ENCODE measurements at places on chromosomes 13 and 19.

- no peak for DNase-seq
These were observed 549.6 kb downstream of the FGF9 start for GRCh38 chr13:22220151-22221135.

GRCh38 chr19:47790398-47790814, 11.9 kb downstream of the SELENOW start:
- DNase-seq: peak; percentile 51

DNA sequence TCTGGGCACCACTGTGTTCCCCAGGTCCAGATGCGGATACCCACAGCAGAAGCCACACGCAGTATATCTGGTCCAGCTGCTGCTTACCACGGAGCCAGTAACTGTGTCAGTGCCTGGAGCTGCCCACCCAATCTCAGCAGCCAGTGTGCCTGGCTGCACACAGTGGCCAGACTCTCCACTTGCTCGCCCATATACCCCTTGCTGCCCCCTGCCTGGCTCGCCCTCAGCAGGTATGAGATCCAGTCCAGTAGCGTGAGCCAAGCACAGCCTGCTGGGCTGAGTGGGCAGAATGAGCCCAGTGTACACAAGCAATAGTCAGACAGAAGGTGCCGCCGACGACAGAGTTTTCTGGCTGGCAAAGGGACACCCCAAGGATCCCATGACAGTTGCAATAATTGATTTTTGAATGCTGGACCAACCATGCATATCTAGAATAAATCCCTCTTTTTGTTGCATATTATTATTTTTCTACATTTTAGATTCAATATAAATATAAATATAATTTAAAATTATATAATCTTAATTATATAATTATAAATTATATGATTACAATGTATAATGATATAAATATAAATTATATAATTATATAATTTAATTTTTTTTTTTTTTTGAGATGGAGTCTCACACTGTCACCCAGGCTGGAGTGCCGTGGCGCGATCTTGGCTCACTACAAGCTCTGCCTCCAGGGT, 918.8 kb upstream of the MIR17HG start:
- no peak for DNase-seq

- DNase-seq: no peak
These were observed 39.4 kb downstream of the UNC13A start for GRCh38 chr19:17648786-17649185.

- no peak for DNase-seq
These were observed 31.2 kb upstream of the RCBTB2 start for GRCh38 chr13:48564056-48564455.

DNA sequence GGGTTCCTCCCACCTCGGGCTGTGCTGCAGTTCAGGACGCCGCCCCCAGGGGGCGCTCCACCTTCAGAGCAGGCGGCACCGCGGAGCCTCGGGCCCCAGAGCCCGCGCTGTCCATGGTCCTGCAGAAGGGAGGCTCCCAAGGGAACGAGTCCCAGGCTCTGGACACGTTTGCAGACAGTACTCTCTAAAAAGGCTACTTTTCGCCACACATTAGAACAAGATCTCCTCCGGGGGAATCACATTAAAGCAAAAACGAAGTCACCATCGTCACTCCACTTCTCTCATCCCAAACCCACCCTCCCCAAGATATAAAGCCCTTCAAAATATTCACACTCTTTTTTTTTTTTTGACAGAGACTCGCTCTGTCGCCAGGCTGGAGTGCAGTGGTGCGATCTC, 4.6 kb upstream of the SIGLEC10 start:
- peak; percentile 80 for DNase-seq

- DNase-seq: no peak
These were observed 1.6 kb downstream of the SLC25A30 start for GRCh38 chr13:45416516-45417128.

- no peak for DNase-seq
These were observed 65.5 kb upstream of the FAM216B start for GRCh38 chr13:42715909-42716308.

DNA sequence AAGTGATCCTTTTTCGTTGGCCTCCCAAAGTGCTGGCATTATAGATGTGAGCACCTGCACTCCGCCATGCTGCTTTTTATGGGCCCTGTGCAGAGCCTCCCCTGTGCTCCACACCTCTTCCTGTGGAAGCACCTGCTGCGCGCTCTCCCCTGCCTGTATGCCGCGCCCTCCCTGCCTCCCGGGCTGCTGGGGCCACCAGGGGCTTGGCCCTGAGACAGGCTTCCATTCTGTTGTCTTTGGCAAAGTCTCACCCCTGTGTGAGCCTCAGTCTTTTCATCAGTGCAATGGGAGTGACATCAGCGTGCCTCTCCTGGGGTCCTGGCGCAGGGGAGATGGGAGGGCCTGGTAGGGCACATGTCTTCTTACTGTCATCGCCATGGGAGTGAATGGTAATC, 1.3 kb downstream of the FAM174C start:
- no peak for DNase-seq

- DNase-seq: no peak
These were observed 123.2 kb upstream of the VSTM2B start for GRCh38 chr19:29402563-29402962.

DNA sequence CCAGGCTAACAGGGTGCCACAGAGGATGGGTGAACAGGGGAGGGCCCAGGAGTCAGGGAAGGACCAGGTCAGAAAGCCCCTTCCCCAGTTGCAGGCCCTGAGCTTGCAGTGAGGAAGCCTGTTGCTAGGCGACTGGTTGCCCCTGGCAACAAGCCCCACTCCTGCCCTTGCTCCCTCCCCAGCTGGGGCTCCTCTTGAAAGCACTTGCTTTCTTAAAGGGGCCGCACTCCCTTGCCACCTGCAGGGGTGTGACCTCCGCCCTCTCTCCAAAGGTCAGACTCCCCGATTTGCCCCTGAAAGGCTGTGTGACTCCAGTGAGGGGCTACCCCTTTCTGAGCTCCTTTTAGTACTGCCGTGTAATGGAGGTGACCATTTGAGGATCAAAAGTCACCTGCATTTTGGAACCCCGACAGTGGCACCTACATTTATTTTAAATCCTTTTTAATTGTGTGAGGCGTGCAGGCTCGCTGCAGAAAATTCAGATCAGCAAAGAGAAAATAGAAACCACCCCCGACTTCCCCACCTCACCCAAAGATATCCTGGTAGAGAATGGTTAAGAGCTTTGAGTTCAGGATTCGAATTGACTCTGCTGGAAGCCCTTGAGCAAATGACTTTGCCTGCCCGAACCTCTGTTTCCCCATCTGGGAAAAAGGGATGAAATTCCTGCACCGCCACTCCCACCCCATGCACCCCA, 4.8 kb downstream of the FCHO1 start:
- no peak for DNase-seq

DNA sequence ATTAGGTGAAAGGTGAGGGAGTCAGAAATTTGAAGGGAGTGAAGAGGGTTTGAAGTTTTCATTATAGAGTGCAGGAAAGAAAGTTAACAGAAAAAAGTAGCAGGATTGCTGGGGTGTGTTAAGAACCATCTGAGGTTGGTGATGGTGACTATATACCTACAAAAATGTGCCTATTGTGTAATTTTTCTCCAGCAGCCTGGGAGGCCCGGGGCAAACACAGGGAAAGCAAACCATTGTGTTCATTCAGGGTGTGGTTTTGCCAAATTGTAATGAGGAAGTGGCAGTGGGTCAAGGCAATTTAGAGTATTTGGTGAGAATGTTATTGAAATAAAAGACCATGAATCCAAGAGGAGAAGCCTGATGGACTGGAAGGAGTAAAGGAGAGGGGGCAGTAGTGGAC, 8.2 kb upstream of the SUCLA2 start:
- no peak for DNase-seq

GRCh38 chr13:113445791-113446487, 7.3 kb downstream of the ADPRHL1 start:
- DNase-seq: no peak

DNA sequence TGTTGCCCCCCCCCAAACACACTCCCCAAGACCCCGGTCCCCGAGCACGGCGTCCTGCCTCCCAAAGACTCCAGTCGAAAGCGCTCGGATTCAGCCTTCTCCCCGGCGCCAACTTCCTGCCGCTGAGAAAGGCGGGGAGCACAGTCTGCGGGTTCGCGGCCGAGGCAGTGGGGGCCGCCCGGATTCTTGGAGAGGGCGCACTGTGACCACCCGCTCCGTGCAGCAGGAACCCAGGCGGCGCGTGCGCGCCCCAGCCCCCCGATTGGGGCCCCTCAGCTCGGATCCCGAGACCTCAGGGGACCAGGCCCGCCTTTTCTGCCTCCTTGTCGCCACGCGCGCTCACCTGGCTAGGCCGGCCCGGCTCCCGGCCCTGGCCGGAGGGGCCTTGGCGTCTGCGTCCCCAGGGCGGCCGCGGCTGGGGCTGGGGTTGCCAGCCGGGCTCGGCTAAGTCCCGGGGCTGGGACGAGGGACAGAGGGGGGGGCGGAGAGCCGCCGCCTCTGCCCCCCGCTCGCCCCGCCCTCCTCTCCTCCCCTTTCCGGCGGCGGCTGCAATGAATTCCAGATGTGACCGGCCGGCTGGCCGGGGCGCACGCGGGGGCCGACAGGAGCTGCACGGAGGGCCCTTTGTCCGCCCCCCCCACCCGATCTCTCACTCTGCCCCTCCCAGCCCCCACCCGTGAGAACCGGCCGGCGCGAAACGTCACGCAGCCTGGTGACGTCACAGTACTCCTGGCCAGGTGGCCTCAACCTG, at the start of gene S1PR2:
Gene S1PR2, minus strand, starts transcription at position 471 of the 751 bp plus-strand sequence. CDS start 6,426 bp downstream, outside the sequence.
- peak; percentile 27 for DNase-seq

GRCh38 chr19:2149980-2150793, 1.2 kb downstream of the AP3D1 start:
- no peak for DNase-seq

DNA sequence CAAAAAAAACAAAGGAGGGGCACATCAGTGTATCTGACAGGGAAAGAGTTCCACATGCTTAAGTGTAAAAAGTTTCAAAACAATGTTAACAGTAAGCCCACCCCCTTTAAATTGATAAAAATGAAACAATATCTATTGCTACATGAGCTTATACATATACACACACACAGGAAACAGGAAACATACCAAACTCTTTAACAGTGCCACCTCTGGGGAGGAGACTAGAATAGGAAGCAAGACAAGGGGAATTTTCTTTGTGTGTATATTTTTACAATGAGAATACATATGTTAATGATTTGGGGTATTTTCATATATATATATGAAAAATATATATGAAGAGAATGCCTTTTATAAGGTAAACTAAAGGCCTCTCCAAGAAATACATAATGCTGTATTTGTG, 44.7 kb downstream of the TPT1 start:
- no peak for DNase-seq

DNA sequence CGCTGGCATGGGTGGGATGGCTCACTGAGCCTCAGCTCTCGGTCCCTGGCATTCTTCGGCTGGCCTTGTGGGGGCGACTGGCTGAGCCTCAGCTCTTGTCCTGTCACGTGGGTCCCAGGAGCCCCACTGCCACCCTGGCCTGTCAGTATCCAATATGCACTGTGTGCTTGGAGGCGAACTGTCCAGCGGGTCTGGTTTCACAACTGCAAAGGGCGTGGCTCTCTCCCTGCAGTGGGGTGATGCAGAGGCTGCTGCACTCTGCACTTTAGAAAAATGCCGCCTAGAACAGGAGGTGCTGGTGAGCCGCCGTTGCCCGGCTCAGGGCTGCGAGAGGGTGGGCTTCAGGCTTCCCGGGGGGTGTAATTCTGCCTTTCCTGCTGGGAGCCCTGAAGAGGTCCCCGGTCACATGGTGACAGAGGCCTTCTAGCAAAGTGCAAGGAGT, 17.0 kb upstream of the TMEM255B start:
- no peak for DNase-seq

DNA sequence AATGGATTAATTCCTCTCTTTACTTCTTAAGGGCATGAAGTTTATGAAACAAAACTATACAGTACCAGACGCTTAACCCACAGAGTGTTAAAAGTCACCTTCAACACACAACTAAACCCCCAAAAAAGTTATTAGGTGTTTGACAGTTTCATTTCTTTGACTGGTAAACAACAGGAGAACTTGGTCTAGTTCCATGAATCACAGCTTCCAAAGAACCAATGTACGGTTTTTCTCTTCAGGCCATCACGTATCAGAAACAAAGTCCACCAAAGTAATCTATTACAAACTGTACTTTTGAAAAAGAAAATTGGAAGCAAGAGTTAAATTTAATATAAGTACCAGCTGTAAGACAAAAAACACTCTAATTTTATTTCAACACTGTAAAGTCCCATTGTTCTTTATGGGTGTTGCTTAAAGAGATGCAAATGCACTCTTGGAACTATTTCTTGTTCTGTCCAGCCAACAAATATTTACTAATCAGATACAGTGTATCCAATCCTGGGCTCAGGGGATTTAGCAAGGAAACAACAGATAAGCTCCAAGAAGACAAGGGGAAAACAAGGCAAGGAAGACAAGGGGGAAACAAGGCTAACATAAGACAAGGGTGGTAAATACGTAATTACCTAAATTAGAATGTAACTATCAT, 149.2 kb downstream of the ABCC4 start:
- no peak for DNase-seq

DNA sequence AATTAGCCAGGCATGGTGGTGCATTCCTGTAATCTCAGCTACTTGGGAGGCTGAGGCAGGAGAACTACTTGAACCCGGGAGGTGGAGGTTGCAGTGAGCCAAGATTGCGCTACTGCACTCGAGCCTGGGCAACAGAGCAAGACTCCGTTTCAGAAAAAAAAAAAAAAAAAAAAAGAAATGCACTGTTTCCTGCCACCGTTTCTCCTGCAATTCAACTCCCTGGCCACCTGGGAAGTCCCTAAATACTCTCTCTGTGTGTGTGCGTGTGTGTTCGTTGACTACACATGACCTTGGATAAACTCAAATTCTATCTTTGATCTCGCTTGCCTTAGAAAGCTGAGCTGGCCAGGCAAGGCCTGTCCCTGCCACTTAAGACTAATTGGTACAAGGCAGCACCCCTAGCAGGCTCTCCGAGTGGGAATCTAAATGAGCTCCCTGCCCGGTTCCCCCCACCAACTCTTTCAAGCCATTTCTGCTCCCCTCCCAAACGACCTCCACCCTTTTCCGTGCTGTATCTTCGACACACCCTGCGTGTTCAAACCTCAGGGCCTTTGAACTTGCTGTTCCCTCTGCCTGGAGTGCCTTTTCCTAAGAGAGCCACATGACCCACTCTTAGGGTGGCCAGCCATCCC, 5.2 kb upstream of the BCAT2 start:
- no peak for DNase-seq

GRCh38 chr19:14089662-14090508, 666 bp downstream of the SAMD1 start:
- no peak for DNase-seq

GRCh38 chr13:44140888-44141724, 232.5 kb upstream of the SERP2 start:
- no peak for DNase-seq

DNA sequence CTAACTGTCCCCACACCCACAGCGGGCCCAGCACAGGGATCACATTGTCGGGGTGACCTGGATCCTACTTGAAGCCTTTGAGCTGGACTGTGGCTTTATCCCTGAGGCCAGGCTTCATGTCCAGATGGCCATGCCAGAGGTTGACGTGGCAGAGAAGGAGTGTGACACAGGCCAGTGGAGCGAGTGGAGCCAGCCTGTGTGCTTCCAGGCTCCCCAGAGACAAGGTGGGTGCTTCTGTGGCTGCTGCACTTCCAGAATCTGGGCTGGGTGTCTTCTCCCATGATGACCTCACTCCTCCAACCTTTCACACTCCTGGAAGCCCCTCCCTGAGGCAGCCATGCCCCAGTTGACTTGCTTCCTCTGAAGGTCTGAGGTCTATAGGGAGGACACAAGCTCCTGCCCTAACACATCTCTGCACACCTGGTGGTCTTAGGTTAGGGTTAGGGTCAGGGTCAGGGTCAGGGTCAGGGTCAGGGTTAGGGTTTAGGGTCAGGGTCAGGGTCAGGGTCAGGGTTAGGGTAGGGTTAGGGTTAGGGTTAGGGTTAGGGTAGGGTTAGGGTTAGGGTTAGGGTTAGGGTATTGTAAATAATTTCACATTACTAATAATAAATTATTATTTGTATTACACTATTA, 13.1 kb upstream of the MZF1 start:
- no peak for DNase-seq

Data from stimulated activated CD8-positive, alpha-beta memory T cell treated with anti-CD3 and anti-CD28 coated beads, Interleukin-7, amount 100 ng/mL, for 1 hour (primary cell).